ENCODE measurements at places on chromosomes 7 and 10.

- DNase-seq = no peak
Measured at GRCh38 chr7:99897322-99898022, 20.6 kb upstream of the OR2AE1 start.

DNA sequence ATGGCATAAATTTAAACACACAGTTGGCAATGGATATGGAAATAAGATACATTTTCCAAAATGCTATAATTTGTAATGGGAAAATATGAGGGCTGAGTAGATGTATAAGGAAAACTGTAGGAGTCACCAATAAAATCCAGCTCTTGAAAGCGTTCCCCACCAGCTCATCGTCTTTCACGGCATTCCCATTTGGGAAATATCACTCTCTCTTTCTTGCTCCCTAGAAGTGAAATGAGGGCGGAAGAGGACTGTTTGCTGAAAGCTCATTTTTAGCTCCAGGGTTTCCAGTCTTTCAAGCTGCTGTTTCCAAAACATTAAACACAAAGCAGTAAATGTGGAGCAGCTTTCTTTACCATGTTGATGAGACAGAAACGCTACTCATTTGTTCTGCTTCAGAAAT is 104.6 kb upstream of the SFMBT2 start:
- no peak for DNase-seq

DNA sequence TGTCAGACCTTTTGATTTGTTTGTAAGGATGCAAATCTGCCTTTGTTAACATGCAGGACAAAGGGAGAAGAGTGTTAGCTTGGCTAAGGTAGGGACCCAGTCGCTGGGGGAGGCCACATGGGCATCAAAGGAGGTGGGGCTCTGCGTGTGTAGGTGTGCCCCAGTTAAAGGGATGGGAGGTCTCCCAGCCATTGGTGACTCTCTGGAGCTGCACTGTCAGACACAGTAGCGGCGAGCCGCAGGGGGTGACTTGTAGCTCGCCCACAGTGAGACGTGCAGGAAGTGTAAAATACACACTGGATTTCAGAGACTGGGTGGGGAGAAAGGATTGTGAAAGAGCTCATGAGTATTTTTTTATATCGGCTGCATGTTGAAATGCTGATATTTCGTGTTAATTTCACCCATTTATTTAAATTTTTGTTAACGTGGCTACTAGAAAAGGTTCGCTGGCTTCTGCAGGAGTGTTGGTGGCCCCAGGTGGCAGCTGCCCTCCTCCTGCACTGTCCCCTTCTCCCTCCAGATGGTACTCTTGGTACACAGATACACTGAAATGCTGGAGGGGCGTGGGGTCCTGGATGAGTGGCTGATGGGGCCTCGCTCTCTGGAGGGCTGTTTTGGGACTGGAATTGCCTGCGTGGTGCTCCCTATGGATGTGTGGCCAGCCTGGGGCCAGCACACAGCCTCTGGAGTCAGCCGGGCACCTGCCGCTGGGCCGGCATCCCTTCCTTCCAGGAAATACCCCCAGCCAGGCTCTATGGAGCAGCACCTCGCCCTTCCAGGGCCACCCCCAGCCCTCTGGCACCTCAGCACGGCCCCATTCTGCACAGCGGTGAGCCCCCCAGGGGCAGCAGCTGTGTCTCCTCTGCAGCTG is 59.2 kb downstream of the LHPP start:
- DNase-seq = no peak

- no peak for DNase-seq
Measured at GRCh38 chr7:98073047-98073446, 33.6 kb upstream of the LMTK2 start.

DNA sequence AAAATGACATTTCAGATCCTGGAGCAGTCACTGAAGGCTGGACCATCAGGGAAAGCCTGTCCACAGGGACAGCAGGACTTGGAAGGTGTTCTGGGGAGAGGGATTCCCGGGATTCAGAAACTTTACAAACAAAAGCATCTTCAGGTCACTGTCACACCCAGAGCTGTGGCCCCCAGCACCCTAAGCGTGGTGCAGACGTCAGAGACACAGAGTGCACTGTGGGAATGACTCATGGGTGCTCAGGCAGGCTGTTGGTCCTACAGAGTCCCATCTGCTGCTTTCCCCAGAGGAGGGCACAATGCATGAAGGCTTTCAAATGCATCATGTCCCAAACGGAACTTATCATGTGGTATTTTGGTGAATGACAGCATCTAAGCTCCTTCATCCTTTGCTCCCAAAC is 13.1 kb upstream of the LRMDA start:
- DNase-seq = no peak

DNA sequence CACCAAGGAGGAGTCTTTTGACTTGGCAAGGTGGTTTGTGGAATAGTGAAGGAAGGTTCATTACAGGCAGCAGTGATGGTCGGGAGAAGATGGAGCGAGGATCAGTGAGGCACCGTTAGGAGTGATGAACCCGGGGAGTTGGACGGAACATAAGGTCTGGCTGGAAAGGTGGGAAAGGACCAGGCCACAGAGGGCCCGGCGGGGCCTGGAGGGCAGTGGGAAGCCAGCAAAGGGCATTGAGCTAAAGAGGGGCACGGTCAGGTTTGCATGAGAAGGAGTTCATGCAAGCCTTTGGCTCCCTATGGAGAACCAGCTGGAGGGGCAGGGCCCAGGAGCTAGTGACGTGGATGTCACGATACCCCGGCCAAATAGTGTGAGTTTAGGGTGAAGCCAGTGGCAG is 46.2 kb upstream of the RABGEF1 start:
- no peak for DNase-seq

DNA sequence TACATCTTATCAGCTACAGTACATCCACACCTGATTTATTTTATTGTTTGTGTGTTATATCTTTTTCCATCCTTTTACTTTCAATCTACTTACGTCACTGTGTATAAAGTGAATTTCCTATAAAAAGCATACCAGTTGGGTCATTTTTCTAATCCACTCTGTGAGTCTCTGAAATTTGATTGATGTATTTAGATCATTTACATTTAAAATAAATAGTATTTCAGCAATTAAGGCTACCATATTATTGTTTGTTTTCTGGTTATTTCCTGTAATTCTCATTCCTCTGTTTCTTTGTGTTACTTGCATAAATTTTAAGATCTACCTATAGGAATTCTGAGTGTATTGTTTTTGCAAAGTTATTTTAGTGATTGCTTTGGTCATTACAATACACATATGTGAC is 53.7 kb downstream of the VSTM4 start:
- no peak for DNase-seq

Data from NCI-H774 (cell line).